ENCODE measurements at places on chromosomes 13 and 19.
A peak's percentile ranks its signal among the peaks of the same experiment; 100 is the strongest.

GRCh38 chr13:112160558-112160957, 93.6 kb downstream of the SOX1 start:
- no peak for DNase-seq

GRCh38 chr19:49613374-49613773, 22.4 kb downstream of the PRR12 start:
- no peak for DNase-seq

- DNase-seq, result no peak
Measured at GRCh38 chr13:98915981-98916380, 61.9 kb downstream of the DOCK9 start.

- no peak for DNase-seq
Measured at GRCh38 chr13:104979281-104980030, 1556.0 kb downstream of the EFNB2 start.

DNA sequence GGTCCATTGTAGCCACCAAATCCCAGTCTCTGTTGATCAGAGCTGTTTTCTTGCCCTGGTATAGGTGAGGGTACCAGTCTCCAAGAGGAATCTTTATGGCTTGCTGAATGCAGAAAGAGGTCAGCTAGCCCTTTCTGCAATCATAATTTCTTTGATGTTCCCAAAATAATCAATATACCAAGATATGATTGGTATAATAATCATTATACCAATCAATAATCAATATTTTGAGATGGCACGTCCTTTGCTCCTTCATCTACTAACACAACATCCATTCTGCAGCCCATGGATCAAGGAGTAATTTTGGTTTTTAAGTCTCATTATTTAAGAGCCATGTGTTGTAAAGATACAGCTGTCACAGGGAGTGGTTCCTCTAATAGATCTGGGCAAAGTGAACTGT, 31.5 kb upstream of the CHST8 start:
- no peak for DNase-seq

- no peak for DNase-seq
Measured at GRCh38 chr13:46983881-46984280, 87.0 kb upstream of the HTR2A start.

GRCh38 chr13:76804801-76805200, 81.4 kb downstream of the KCTD12 start:
- no peak for DNase-seq

GRCh38 chr13:32650705-32651311, 64.6 kb downstream of the PDS5B start:
- peak; percentile 28 for DNase-seq

DNA sequence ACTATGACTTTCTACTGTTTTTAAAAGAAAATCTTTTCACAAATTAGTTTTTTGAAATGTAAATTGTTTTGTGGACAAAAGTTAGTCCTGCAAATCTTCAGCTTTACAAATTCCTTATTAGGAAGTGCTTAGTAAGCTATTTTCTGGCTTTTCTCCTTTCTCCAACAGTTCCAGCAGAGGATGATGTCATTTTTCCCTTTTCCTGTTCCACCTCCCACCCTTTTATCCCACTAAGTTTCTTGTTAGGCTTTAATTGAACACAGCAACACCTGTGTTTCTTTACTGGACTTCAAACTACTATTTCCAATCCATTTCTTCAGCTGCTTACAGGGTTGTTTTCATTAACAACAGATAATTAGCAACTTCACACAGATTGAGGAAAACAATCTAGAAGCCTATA, 389.2 kb downstream of the NDFIP2 start:
- no peak for DNase-seq

DNA sequence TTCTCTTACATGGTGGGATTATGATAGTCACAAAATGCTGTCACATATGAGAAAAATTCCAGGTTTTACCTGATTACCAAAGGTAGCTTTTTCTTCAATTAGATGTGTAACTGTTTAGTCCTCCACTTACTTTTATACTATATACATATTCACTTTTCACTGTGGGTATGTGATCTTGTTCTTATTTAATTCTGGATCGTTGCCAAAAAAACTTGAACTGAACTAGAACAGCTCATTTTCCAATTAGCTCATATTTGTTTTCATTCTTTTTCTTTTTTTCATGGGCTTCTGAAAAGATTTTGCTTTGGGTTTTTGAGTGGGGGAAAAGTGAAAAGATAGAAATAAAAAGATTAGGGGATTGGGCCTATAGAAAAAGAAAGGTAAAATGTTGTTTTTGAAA, 291.9 kb downstream of the NDFIP2 start:
- no peak for DNase-seq

GRCh38 chr13:97743938-97744337, 209.5 kb upstream of the IPO5 start:
- no peak for DNase-seq

DNA sequence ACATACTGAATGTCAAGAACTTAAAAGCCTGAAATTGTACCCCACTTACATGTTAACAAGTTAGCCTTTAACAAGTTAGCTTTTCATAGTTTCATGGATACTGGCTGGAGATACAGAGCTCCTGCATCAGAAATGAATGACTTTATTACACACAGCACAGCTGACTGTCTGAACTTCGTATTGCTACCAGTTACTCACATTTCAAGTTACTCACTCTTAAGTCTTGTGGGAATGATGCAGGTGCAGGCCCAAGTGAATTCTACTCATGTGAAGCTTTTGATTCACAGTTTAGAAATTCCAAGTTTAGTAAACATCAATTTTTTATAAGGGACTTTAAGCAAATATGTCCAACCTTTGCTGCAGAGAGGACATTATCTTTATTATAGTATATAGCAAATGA, 762.2 kb upstream of the PRR20A start:
- no peak for DNase-seq

- no peak for DNase-seq
Measured at GRCh38 chr19:17860331-17860992, 752 bp downstream of the RPL18A start.

DNA sequence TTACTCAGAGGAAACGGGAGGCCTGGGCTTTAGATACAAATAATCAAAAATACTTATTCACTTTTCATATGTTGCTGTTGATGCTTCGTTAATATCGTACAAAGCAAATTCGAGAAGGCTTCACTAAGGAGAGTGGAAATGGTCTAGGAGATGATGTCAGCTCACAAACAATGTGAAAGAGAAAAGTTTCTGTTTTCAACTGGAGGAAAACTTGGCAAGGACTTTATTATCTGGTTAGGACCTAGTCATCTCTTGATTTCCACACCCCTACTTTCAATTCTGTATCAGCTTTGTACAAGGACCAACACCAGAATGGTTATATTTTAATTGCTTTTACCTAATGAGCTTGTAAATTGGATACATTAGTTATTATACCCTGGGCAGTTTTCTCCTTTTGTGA, 88.0 kb downstream of the SLC10A2 start:
- DNase-seq, result no peak

- no peak for DNase-seq
Measured at GRCh38 chr13:91242652-91243051, 104.8 kb upstream of the MIR17HG start.
